ENCODE measurements at places on chromosomes 5 and 9.
A peak's percentile ranks its signal among the peaks of the same experiment; 100 is the strongest.

DNA sequence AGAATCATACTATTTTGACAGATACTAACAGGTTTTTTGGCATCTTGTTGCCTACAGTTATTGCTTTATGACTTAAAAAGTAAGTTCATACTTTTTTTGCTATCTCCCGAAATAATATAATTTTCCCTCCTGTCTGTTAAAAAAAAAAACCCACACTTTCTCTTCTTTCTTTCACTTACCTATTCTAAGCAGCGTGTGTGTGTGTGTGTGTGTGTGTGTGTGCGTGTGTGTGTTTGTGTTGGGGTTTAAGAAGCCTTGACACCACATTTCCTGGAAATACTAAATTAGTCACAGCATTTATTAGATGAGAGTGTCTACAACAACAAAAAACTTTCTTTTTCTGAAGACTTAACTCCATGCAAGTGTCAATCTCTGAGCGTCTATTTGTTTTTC lies 12.4 kb downstream of the TNFAIP8 start:
- DNase-seq: no peak

- no peak for DNase-seq
Observed at GRCh38 chr5:170518277-170518676, 14.5 kb downstream of the KCNIP1 start.

GRCh38 chr5:175466700-175467318 lies 11.6 kb upstream of the SFXN1 start:
- DNase-seq: no peak

DNA sequence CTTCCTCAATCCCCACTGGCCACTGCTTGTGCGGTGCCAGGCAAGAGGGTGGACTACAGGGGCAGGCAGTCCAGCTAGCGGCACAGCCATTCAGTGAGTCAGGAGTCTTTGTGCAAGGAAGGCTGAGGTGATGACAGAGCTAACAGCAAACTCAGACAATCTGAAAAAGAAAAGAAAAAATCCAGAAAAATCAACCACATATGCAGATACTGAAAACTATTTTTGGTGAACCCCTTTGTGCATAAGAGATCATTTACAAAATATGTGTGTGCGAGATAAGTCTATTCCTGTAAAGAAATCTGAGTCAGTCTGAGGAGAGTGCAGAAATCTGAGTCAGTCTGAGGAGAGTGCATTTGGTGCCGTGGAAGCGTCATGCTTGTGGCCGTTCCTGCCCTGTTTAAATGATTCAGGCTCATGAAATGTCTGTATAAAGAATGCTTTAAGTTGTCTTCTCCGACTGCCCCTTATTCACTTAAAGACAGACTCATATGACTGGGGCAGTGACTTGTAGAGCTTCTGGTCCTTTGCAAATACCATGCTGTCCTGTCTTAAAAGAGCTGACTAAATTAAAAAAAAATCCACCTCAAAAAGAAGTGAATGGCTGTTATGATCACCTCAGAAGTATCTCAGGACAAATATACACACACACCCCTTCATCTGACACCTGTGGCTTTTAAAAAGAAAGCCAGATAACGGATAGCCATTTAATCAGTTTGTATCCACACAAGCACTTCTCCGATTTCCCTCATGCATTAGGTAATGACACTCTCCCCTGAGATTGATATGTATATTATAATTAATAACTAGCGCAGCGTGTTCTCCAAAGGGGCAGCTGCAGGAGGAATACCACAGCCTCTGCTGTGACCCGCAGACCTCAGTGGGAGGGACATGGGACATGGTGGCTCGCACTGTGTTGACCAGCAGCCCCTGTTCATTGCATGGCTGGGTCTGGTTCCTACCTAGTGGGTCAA lies 47.3 kb downstream of the TRIO start:
- DNase-seq: no peak

GRCh38 chr5:152246401-152246800 lies 158.7 kb downstream of the NMUR2 start:
- no peak for DNase-seq

- no peak for DNase-seq
Observed at GRCh38 chr9:38127271-38127839, 58.3 kb upstream of the SHB start.

- no peak for DNase-seq
Observed at GRCh38 chr5:157471709-157472108, 11.7 kb downstream of the NIPAL4 start.

- DNase-seq: no peak
Observed at GRCh38 chr9:127358023-127358535, 38.9 kb upstream of the SLC2A8 start.

- no peak for DNase-seq
Observed at GRCh38 chr9:88663771-88664419, 128.9 kb downstream of the NXNL2 start.

DNA sequence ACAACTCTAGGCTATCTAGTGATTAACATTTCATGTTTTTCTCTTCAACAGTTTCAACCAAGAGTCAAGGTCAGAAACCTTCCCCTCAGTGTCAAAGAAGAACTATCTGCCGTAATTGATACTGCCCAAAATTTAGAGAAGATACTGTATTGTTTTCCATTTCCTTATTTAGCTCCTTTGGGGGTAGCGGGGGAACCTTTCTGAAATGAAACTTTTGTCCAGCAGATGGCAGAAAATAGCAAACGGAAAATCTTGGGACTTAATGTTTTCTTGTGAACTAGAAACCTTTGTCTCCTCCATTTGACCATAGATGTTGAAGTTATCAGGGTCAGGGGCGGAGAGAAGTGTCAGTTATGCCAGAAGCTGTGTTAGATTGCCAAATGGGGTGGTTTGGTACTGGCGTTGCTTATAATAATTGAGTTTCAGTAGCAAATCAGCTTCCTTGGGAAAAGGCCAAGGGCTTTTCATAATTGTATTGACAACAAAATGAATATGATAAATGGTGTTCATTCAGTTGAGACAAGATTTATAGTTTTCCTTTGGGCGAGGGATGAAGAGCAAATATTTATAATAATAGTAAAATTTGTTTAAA lies 101.7 kb upstream of the TLX3 start:
- no peak for DNase-seq

- no peak for DNase-seq
Observed at GRCh38 chr5:178531786-178532185, 58.4 kb downstream of the COL23A1 start.

GRCh38 chr5:40549616-40550015 lies 130.1 kb upstream of the PTGER4 start:
- no peak for DNase-seq

- peak; percentile 14 for DNase-seq
Observed at GRCh38 chr5:65102976-65103711, 334.4 kb downstream of the CWC27 start.

DNA sequence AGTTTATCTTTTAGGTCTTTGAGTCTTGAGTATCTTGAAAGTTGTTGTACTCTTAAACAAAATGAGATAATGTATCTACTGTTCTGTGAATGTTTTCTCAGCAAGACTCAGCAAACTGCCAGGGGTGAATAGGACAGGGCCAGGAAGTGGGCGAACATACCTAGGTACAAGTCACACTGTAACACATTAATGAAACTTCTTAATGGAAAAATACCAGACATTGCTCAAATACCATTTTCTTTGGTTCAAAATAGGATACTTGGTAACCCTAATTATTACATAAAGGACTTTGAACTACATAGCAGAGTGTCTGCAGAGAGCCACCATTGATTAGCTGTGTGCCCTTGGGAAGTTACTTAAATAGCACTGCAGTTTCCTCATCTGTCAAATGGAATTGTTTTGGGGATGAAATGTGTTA lies 197.5 kb downstream of the ARHGEF28 start:
- DNase-seq: no peak

GRCh38 chr5:178111925-178112324 lies 1.4 kb upstream of the N4BP3 start:
- no peak for DNase-seq
